Renal cortical epithelial cell (primary cell): ENCODE measurements at places on chromosomes 6 and 20. TPM values are rescaled to one million over a fixed set of nuclear protein-coding genes. Genes with fewer than 3 reads are reported as not detected.

Gene DIDO1
- total RNA-seq: 25.7 and 58.1 TPM in 2 replicates

Gene SEMG1
- not detected in 2 replicates for total RNA-seq

DNA sequence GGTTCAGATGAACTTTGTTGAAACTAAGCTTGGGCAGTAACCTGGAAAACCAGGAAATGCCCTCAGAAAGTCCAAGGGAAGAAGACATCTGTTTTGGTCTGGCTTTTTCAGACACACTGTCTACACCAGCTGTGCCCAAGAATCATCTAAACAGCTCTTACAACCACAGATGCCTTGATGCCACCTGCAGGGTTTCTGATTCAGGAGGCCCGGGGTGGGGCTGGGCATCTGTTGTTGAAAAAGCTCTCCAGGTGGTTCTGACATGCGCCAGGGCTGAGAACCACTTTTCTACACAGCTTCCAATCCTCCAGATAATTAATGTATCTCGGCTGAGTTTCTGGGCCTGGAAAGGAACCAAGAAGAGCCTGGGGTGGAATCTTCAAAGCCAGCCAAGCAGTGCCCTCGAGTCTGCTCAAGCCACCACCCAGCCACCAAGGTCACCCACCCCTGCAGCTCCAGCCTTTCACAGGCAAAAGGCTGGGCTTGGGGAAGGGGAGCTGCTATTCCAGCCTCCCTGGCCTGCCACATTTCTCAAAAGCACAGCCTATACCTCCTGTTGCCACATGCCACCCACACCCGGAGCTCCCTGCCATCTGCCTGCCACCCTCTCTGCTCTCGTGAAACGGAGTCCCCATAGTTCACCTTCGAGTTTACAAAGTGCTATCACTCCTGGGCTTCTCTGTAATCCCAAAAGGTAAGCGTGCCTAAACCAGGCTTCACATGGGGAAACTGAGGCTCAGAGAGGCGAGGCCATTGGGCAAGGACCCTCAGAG, 9.4 kb downstream of the MDGA1 start:
- DNase-seq: no peak

Gene HM13
- 64.6 and 150 TPM in 2 replicates for total RNA-seq
